ENCODE measurements at places on chromosomes 7 and 10.

DNA sequence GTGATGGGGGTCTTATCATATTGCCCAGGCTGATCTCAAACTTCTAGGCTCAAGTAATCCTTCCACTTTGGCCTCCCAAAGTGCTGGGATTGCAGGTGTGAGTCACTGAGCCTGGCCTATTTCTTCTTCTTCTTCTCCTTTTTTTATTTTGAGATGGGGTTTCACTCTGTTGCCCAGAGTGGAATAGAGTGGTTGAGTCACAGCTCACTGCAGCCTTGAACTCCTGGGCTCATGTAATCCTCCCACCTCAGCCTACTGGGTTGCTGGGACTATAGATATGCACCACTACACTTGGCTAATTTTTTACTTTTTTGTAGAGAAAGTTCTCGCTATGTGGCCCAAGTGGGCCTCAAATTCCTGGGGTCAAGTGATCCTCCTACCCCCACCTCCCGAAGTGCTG is 124.3 kb downstream of the SKIDA1 start:
- DNase-seq, result no peak

DNA sequence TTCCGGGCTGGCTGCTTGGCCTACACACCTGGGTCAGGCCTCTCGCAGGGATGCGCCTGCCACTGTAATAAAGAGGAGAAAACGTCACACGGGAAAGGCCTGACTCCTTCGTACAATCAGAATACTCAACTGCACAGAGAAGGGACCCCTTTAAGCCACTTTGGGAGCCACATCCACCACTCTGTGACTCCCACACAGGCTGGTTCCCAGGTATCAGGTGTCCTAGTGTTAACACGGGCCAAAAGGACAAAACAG is 5.8 kb upstream of the ZNF736 start:
- DNase-seq, result no peak

DNA sequence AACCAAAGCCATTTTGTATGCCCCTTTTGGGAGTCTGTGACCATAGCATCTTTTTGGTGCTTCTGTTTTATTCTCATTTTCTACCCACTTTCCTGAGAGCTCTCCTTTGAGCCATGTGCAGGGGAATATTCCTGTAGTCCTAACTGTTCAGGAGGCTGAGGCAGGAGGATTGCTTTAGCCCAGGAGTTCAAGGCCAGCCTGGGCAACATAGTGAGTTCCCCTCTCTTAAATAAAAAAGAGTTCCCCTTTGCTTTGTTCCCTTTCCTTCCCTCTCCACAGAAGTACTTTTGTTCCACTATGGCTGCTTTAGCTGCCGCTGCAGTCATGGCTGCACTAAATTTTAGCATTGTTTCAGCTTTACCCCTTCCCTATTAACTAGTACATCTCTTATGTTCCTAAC is 85.9 kb downstream of the BTAF1 start:
- DNase-seq, result no peak

DNA sequence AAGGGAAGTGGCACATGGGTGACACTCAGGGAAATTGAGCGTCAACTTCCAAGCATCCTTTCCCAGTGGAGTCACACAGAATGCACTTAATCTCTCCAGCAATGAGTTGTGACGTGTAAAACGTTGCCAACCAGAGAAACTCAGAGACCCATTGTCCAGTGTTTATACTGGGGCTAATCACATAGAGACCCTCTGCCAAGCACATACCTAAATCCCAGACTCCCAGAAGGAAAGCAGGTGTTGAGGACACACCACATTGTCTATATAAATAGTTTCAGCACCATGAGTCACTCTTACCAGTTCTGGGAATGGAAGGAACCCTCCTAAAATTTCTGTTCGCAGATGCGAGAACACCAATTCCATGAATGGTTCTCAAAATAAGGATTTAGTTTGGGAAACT is 76.4 kb upstream of the BET1 start:
- no peak for DNase-seq

GRCh38 chr7:32403463-32404229 is 86.5 kb downstream of the LSM5 start:
- no peak for DNase-seq

GRCh38 chr10:92291921-92292845 is 1.2 kb downstream of the MARCHF5 start:
- no peak for DNase-seq

GRCh38 chr10:23343591-23344240 is 881 bp downstream of the C10orf67 start:
- no peak for DNase-seq

- DNase-seq, result no peak
Measured at GRCh38 chr10:11661441-11661840, 50.0 kb upstream of the USP6NL start.

DNA sequence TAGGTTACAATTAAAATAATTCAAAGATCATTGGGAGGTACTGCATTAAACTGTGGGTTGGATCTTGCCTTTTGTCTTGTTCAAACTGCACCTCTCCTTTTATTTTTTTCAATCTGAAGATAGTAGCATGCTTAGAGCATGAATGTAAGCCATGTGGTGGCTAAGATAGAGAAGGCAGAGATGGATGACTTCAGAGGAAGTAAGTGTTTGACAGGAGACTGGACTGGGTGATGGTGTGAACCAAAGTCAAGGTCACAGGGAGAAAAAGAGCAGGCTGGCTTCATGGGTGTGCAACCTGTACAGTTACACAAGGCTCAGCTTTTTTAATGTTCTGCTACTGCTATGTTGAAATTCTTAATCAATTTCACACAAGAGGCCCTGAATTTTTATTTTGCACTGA is 85.6 kb downstream of the ZEB1 start:
- no peak for DNase-seq

GRCh38 chr10:78403781-78404180 is 370.1 kb downstream of the RPS24 start:
- DNase-seq, result no peak

DNA sequence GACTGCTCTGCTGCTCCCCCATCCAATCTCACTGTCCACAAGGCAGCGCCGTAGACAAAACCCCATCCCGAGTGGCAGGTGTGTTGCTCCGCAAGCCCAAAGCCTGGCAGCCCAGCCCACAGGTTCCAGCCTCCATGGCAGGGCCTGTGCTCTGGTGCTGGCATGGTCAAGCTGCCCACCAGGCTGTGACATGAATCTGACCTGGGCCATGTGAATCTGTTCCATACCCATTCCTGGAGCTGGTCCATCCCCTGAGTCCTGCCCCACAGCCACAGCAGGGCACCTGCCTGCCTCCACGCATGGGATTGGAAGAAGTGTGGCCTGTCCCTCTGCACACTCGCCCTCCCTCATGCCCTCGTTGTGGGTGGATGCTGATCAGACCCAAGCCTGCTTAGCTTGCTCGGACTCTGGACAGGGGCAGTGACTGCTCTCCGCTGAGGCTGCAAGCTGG is 128.8 kb downstream of the PTPN20 start:
- DNase-seq, result no peak

DNA sequence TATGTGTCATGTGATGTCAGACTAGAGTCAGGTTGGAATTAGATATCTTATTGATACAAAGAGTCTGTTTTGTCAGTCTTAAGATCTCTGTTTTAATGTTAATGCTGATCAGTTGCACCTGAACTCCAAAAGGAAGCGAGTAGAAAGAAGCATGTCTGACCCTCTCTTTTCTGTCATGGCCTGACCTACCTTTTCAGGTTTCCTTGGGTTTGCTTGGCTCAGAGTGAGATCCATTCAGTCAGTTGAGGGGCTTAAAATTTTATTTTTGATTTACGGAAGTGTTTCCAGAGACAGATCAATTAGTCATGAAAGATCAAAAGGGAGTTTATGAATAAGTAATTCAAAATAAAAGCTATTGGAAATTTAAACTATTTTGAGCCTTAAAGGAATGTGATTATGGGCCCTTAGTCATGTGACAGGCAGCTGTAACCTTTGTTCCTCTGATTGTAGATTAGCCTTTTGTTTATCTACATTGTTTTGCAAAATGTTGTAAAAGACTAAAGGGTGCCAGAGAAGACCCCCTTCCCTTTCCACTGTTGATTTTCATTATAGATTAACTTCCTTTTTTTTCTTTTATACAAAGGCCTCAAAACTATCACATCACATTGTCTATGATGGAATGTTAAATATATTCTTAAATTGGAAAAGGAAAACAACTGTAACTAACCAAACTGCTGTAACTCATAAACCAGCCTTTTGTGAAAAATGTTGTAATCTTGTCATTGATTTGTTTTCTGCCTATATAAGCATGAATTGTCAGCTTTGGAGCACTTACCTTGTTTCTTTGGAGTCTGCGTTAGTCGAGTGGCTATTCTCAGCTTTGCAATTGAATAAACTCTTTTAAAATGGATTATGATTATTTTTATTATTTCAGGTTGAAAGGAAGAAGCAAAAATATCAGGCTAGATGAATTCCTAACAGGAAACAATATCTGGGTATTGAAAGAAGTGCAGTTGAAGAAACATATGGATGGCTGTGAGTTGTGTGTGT is 195.5 kb upstream of the MBL2 start:
- DNase-seq, result no peak
